Stimulated activated CD8-positive, alpha-beta memory T cell treated with anti-CD3 and anti-CD28 coated beads, Interleukin-12 subunit alpha, Interleukin-12 subunit beta, amount 100 ng/mL, for 1 hour (primary cell): ENCODE measurements at places on chromosomes 1 and 21.
A peak's percentile ranks its signal among the peaks of the same experiment; 100 is the strongest.

GRCh38 chr1:57411262-57411661 is 12.6 kb downstream of the DAB1 start:
- DNase-seq = no peak

GRCh38 chr1:215002471-215002870 is 80.1 kb upstream of the KCNK2 start:
- no peak for DNase-seq

GRCh38 chr1:74362691-74363090 is 127.5 kb downstream of the TNNI3K start:
- no peak for DNase-seq

DNA sequence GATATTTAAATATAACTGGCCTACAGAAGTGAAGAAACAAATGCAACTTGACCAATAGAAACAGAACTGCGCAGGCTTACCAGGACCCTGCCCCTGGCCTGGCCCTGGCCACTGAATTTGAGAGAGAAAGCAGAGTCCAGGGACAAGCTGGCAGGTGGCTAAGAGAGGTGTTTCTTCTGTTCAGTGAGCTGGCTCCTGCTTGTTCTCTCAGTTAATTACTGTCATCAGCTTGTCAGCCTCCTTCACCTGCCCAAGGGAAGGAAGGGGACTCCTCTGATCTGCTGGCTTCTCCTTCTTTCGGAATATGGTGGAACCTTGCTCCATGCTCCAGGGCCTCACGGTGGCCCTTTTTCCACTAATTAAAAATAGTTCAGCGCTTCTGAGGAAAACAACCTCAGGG is 388.4 kb downstream of the DISC1 start:
- DNase-seq = no peak

- no peak for DNase-seq
These were observed 4.7 kb downstream of the CFAP410 start for GRCh38 chr21:44334329-44335030.

GRCh38 chr1:175232335-175232734 is 39.8 kb upstream of the KIAA0040 start:
- no peak for DNase-seq

GRCh38 chr1:45815667-45816458 is 12.5 kb downstream of the MAST2 start:
- no peak for DNase-seq

GRCh38 chr1:205245096-205245495 is 17.4 kb downstream of the TMCC2 start:
- DNase-seq = no peak

DNA sequence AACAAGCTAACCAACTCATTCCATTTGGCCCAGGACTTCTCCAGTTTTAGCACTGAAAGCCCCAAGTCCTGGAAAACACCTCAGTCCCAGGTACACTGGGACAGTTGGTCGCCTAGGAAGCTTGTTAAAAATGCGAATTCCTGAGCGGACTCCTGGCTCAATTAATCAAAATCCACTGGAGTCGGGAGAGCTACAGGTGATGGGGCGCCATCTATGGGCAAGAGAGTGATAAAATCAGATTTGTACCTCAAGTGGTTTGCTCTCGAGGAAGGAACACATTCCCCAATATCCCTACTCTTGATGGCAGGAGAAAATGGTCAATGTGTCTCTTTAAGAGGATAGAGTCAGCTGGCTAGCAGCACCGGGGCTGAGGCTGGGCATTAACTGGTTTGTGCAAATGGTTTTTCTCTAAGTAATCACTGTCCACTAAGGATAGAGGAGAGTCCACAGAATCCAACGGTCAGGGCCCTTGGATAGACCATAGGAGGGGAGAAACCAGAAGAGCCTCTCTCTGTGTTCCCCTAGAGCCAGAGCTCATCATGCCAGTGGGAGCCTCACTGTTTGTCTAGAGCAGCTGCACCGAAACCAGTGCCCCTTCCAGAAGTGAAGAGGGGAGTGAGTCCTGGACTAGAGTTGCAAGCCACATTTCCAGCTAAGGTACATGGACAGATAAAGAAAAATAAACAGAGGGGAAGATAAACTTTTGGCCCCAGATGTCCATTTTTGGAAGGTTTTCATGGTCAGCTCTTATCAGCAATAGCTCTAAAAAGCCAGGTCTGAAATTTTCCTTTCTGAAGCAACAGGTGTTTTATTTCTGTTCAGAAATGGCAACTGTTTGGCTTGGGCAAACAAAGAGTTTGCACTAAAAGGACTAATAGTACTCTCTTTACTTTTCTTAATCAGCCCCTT is 148.5 kb downstream of the TENT5C start:
- DNase-seq = peak; percentile 9

GRCh38 chr1:192787914-192788585 is 20.8 kb upstream of the RGS2 start:
- no peak for DNase-seq

- DNase-seq = no peak
These were observed 11.9 kb upstream of the TCP10L start for GRCh38 chr21:32597205-32597604.
